ENCODE measurements at places on chromosomes 1 and 21.

GRCh38 chr21:25790122-25790877 is 55.5 kb downstream of the GABPA start:
- no peak for DNase-seq

DNA sequence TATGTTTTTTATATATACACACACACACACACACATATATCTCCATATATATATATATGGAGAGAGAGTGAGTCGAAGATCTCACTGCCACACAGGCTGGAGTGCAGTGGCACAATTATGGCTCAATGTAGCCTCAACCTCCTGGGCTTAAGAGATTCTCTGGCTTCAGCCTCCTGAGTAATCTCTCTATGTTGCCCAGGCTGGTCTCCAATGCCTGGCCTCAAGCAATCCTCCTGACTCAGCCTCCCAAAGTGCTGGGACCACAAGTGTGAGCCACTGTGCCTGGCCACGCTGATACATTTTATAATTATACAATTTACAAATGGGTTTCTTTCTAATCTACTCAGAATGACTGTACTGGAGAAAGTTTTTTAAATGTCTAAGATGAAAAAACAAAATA is 664.2 kb downstream of the PTPRC start:
- no peak for DNase-seq

- DNase-seq: peak; percentile 54
Measured at GRCh38 chr1:112904071-112904830, 51.7 kb downstream of the SLC16A1 start.

- no peak for DNase-seq
Measured at GRCh38 chr21:33042812-33043211, 17.1 kb downstream of the OLIG2 start.

GRCh38 chr1:54312796-54313316 is 93.3 kb downstream of the SSBP3 start:
- DNase-seq: no peak

DNA sequence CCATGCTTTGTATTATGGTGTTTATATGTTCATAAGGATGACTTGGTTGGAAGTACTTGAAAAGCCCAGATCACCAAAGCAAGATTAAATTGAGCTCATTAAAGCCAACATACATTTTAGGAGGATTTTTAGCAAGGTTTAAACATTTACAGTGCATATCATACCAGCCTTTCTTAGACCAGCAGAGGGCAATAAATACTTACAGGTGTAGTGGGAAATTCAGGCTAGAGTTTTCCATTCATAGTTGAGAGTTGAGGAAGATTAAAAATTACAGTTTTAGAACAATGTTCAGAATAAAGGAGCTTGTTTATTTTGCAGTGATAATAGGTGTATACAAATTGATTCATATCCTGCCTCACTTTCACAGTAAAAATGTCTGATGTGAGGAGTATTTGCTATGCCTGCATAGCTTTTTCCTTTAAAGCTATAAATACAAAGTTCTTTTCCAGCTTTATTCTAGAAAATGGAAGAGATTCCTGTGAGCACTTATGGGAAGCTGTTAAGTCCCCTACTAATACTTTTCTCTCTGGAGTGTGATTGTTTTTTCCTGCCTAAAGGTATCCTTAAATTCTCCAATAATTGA is 35.3 kb downstream of the DTL start:
- DNase-seq: no peak

DNA sequence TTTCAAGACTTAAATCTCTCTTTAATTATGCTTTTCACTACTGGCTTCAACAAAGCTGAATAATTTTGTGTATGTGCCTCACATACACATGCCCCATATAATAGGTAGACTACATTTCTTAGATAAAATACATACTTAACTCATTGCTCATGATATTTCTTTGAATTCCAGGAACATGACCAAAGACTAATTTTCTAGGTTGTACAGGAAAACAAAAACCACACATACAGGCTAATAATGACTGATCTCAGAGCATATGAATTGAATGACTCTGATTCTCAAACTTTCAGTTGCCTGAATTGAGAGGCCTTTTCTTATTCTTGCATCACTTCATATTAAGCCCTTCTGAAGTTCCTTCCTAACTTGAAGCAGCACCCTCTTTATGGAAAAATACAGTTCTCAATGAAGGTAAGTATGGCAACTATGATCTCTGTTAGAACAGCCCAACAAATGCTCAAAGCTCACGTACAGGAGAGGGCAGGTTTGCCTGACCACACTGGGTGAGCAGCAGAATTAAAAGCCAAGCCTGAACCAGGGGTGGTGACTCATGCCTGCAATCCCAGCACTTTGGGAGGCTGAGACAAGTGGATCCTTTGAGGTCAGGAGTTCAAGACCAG is 22.6 kb upstream of the UAP1 start:
- DNase-seq: no peak

DNA sequence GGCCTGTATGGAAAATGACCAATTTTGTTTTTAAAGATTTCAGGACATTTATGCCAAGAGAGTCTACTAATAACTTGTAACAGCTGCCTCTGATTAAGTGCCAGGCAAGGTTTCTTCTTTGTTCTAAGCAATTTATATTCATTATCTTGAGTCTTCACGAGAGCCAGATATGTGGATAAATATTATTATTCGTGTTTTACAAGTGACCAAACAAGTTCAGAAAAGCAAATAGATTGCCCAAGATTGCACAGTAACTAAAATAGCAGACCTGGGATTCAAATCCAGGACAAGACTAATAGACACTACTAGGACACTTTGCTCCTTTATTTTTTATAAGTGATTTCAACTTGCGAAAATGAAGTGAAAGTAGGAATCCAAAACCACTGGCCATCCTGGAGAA is 30.1 kb upstream of the DPT start:
- DNase-seq: no peak

DNA sequence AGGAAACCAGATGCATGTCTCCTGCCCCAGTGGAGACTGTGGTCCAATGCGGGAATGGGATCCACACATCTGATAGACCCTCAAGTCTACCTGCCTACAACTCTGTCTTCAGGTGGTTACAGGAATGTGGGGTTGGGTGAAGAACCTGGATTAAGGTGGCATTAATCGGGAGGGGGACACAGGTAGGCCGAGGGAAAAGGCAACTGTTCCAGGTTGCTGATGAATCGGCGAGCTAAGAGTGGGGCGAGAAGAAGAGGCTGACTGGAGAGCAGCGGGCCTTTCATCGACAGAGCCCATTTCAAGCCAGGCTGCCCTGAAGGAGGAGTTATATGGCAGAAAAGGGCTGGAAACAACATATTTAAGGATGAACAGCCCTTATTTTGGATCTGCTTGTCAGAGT is 836 bp downstream of the CD2 start:
- peak; percentile 22 for DNase-seq

GRCh38 chr1:162541619-162542141 is 19.8 kb upstream of the UAP1 start:
- DNase-seq: no peak

DNA sequence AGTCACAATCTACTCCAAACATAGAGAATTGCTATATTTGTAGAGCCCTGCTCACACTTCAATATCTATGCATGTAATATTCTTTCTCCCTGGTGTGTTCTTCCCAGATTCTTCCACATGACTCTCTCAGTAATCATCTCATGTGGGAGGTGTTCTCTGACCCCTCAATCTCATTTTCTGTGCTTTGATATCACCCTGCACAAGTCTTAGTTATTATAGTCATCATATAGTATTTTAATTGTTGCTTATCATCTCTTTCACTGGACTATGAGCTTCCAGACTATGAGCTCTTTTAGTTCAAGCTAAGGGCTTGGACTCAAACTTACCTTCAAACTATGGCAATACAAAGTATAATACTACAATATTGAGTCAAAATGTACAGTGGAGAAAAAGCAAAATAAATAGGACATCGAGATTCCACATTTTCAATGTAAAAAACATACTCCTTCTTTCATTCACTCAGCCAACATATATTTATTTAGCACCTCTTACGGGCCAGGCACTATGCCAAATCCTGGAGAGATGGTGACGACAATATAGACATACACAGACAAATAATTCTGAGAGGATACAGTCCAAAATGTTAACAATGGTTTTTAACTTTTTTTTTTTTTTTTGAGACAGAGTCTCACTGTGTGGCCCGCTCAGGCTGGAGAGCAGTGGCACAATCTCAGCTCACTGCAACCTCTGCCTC is 12.7 kb downstream of the TESK2 start:
- no peak for DNase-seq

- no peak for DNase-seq
Measured at GRCh38 chr1:56056438-56057287, 522.7 kb downstream of the PLPP3 start.

DNA sequence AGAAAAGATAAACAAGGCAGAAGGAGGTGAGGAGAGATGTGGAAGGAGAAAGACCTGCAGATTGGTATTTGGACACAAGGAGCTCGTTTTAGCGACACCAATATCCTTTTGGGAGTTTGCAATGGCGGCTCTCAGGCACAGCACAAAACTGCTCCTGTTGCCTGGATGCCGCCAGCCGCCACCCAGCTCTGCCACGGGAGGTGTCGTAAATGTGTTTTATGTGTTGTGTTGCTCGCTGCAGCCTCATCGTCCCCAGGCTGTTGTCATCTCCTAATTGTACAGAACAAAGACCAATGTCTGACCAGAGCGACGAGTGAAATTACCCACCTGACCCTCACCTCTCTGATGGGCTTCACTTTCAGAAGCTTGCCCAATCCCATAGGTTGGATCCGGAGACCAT is 96.6 kb upstream of the ZNF281 start:
- DNase-seq: no peak

- no peak for DNase-seq
Measured at GRCh38 chr1:168861421-168862004, 132.5 kb upstream of the DPT start.

DNA sequence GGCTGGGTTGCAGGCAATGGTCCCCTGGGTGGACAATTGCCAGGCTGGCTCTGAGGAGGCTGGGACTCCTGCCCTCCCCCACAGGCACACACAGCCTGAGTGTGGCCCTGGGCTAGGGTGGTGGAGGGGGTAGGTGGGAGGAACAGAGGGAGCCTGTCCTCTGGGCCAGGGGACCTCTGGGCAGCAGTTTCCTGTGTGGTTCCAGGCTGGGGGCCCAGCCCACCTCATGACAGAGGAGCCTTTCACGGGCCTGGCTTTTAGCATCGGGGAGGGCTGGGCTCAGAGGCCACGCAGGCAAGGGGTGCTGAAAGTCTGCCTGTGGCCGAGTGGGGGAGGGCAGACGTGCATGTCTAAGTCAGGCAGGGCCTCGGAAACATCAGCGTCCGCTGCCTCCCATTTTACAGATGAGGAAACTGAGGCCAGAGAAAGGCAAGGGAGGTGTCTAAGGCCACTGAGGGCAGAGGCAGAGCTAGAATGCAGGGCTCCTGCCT is 7.0 kb downstream of the EXTL1 start:
- no peak for DNase-seq

- DNase-seq: no peak
Measured at GRCh38 chr1:18775341-18775740, 84.1 kb downstream of the TAS1R2 start.

DNA sequence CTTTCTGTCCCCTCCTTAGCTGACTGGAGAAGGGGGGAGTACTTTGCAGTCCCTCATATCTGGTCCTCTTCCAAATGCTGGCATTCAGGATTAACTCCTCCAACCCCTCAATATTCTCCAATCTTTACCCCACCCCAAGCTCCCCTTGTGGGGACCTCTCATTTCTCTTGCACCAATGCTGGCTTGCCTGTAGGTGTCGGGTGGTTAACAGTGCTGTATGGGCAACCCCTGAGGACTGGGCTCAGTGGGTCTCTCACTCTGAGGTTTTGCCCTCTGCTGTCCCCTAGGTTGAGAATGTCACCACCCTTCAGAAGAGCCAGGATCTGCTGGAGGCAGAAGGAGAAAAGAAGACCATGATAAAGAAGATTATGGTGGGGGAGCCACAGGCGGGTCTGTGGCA is 27.0 kb downstream of the MROH7 start:
- no peak for DNase-seq

- DNase-seq: no peak
Measured at GRCh38 chr1:167504467-167504827, 13.9 kb downstream of the CD247 start.

GRCh38 chr1:244732851-244733450 is 80.0 kb downstream of the DESI2 start:
- DNase-seq: no peak

GRCh38 chr1:208256556-208256955 is 12.4 kb upstream of the PLXNA2 start:
- no peak for DNase-seq

- DNase-seq: no peak
Measured at GRCh38 chr1:25702101-25702775, 85.6 kb downstream of the MAN1C1 start.

DNA sequence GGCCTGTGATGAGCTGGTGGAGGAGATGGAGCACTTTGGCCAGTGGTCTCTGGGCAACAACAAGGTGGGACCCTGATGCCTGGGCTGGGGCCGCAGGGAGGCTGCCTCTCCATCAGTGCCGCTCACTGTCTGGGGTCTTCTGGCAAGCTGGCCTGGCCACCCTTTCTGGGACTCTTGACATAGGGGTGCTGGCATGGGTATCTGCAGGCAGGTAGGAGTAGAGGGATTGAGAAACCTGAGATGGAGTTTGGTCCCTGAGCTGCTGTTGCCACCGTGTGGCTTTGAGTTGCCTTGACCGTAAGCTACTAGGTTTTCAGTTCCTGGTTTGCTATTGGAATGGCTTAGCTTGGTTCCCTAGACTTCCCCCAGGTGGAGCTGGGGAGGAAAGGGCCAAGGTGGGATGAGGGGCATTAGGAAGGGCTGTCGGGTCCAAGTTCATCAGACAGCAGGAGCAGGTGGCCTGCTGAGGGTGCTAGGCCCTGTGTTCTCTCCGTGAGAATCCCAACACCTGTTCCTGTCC is 13.2 kb upstream of the MFN2 start:
- no peak for DNase-seq

DNA sequence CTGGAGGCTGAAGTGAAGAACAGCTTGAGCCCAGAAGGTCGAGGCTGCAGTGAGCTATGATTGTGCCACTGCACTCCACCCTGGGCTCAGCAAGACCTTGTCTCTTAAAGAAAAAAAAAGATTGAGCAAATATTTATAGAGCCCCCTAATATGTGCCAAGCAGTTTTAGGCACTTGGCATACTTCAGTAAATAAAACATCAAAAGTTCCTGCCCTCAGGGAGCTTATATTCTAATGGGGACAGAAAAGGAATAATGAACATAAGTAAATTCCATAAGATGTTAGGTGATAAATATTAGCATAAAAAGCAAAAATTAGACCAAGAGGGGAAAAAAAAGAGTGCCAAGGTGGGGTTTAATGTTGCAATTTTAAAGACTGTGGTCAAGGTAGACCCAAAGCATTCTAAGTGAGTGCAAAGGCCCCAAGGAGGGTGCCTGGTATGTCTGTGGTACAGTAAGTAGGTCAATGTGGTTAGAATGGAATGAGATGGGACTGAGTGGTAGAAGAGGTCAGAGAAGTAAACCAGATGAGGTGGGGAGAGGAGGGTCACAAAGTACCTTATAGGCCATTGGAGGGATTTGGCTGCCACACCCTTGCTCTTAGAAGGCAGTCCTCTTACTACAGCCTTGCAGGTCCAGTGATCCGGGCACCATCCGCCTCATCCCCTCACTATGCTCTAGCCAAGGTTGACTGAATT is 2.2 kb upstream of the TOE1 start:
- no peak for DNase-seq

DNA sequence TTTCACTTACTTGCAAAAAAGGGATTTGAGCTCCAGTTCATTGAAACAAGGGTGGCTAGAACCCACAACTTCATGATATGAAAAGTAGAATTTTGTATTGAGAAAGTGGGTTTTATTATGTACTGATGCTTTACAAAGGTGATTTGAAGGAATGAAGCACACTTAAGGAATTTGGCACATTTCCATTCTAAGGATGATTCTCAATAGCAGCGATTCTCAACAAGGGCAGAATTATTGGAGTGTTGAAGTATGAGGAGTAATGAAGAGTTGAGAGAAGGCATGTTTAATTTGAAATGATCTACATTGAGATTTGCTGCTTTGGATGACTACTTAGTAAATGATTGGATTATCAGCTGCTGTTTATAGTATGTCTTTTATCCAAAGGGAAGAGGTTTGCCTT is 54.7 kb downstream of the FNBP1L start:
- DNase-seq: no peak
